Dorsolateral prefrontal cortex (tissue), 122 donors: ENCODE measurements at places on chromosomes 13 and 19.
A peak's percentile ranks its signal among the peaks of the same experiment; 100 is the strongest.

- no peak for DNase-seq
Observed at GRCh38 chr13:35470671-35471661, 5.5 kb downstream of the MAB21L1 start.

GRCh38 chr13:51122868-51123566 is 11.9 kb upstream of the C13orf42 start:
- DNase-seq: no peak

GRCh38 chr19:10907925-10908324 is 20.5 kb downstream of the YIPF2 start:
- DNase-seq: no peak

DNA sequence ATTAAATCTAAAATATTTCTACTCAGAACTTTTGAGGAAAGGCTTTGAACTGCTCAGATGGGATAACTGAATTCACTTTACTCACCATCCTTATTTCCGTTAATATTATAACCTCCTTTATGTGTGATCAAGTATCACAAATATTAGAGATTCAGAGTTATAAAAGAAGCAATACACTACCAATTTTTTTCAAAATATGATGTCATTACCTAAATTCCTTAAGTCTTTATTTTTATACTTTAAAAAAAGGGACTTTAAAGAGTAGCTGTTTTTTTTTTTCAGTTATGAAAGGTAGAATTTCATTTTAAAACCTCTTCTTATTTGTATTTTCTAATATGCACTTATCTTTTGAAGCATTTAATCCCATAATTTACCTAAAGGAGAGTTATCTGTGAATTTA is 239.5 kb downstream of the DIAPH3 start:
- DNase-seq: no peak

- DNase-seq: no peak
Observed at GRCh38 chr13:83622422-83622784, 259.9 kb downstream of the SLITRK1 start.

DNA sequence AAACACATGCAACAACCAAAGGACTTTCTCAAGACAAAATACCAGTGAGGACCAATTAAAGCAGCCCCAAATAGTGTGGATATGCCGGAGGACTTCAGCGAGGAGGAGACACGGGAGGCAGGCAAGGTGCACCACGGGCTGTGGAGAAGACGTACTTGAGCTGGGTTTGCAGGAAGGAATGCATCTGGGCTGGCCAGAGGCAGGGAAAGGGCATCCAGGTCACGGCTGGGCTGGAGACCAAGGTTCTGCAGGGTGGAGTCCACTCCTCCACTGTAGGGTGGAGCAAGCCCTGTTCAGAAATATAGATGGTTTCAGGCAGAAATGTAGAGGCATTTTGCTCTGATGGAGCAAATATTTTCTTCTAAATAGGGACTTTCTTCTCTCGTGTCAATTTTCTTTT is 36.6 kb upstream of the MEDAG start:
- DNase-seq: no peak

DNA sequence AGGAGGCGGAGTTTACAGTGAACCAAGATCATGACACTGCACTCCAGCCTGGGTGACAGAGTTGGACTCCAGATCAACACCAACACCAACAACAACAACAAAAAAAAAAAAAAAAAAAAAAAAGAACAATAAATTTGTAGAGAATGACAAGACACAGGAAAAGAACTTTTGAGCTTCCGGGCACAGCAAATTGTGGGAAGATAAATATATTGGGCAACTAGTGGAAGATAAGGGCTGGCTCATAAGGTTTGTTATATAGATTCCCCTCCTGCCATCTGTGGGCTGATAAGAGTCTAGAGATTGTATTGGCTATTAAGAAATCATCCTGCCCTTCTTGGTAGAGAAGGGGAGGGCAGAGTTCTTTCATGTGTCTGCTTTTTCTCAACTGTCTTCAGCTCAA is 33.1 kb upstream of the CYP2S1 start:
- DNase-seq: no peak

- DNase-seq: no peak
Observed at GRCh38 chr13:31913459-31913858, 118.1 kb upstream of the FRY start.

GRCh38 chr19:55495646-55496349 is 7.6 kb downstream of the SSC5D start:
- DNase-seq: no peak

GRCh38 chr19:10835754-10836478 is at the start of gene TMED1:
Gene TMED1 (minus strand): TSS chr19:10836212. CDS start chr19:10836191, 21 bp downstream.
- peak; percentile 96 for DNase-seq

GRCh38 chr13:92074658-92075057 is 676.2 kb downstream of the GPC5 start:
- no peak for DNase-seq

DNA sequence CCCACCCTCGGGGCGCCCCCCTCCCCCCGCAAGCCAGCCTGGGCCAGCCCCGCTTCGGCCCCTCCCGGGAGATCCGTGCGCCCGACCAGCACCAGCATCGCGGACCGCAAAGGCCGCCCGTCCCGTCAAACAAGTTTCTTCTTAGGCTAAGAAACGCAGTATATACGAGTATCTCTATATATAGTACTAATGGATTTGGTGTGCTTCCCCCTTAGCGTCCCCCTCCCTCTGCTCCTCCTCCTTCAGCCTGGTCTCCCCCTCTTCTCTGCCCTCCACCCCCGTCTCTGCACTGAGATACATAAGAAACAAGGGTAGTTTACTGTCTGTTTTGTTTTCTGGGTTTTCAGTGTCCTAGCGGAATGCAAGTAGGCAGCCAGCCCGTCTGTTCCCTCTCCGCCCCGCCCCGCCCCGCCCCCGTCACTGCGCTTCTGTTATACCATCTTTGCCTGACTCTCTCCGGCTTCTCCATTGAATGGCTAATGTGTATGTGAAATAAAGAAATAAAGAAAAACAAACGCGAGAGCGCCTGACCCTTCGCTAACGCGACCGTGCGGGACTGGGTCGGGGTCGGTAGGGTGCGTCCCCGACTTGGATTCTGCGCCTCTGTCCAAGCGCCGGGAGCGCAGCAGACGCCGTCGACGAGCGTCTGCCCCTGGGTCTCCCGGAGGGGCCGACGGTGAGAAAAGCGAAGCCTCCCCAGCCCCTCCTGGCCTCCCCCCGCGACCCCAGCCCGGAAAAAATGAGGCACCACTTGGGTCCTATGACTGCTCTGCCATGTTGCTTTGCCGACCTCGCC is 4.2 kb downstream of the LYL1 start:
- no peak for DNase-seq

DNA sequence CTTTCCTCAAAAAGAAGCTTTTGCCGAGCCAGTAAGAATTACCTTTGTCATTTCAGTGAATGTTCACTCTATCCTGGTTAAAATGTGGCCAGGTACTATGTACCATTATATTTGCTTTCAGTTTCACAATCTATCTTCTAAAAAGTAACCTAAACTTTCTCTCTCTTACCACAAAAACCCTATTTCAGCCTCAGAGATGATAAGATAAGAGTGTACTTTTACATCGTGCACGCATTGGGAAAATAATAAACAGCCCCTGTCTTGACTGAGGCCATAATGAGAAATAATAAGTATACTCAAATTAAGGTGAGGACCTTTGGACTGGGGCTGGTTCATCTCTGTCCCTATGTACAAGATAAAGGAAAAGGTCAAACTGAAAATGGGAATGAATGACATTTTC is 77.7 kb downstream of the ZNF726 start:
- no peak for DNase-seq

GRCh38 chr13:98467263-98467985 is 109.5 kb downstream of the STK24 start:
- no peak for DNase-seq

GRCh38 chr19:35582760-35583159 is 3.2 kb upstream of the PMIS2 start:
- no peak for DNase-seq

- no peak for DNase-seq
Observed at GRCh38 chr19:5692723-5693194, 2.7 kb downstream of the RPL36 start.

GRCh38 chr13:71456136-71456535 is 410.9 kb downstream of the DACH1 start:
- DNase-seq: no peak

DNA sequence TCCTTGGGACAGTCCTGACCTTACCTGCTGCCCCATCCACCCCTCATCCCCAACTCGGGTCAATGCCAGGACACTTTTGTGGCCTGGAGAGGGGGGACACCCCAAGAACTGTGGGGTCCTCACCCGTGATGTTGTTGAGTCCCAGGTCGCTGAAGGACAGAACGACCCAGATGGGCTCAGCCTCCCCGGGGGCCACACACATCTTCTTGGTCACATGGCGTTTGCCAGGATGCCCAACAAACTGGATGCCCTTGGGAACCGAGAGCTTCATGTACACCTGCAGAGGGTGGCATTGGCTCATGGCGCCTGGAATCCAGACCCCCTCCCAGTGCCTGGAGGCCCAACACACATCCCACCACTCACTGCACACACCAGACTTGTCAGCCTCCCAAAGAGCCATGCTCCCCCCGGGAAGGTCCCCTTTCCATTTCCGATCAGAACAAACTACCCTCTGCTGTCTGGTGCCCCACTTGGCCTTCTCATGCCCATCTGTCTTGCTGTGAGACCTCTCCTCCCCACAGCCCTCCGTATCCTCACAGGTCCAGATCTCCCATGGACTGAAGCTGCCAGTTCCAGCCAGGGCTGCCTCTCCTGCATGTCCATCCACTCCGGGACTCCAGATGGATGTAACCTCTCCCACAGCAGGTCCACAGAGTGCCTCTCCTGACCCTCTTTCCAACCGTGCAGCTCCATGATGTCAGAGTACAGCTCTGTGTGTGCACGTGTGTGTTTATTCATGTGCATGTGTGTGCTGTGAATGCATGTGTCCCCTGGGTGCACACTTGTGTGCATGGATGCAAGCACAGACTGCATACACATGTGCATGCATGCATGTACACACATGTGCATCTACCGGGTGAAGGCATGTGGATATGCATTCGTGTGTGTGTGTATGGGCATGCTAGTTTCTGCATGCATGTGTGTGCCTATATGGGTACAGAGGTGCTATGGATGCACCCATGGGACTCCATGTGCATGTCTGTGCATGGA is 58.4 kb downstream of the F2RL3 start:
- DNase-seq: no peak

DNA sequence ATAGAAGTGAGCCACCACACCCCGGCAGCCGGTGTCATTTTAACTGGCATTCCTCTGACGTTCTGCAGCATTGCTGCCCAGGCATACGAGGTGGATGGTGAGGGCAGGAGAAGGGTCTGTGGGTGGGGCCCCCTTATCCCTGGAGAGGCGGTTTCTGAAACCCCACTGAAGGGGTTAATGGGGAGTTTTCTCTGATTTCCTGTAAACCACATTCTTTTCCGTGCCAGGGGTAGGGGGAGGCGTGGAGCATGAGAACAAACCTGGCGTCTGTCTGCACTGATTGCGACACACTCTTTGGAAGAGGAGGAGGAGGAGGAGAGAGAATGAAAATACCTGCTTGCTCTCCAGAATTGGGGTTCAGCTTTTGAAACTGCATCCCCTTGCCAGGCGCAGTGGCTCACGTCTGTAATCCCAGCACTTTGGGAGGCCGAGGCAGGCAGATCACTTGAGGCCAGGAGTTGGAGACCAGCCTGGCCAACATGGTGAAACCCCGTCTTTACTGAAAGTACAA is 2.7 kb upstream of the C3 start:
- no peak for DNase-seq

DNA sequence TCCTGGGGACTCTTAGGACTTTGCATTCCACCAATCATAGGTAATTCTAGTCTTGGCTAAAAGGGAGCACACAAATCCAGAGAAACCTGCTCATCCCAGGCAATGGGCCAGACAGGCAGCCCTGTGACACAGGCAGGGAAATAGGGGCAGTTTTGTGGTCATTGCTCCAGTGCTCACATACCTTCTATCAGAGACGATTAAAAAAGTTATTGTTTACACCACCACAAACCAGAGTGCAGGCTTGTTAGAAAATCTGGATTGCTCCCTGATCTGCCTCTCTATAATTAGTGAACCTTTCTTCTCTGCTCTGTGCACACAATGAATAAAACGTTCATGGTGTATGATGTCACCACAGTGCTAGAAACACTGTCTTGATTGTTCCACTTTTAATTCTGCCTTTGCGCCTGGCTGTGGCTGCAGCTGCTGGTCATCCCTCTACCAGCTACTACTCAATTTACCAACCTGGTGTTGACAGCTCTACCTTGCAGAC is 121.6 kb upstream of the SPATA13 start:
- no peak for DNase-seq

GRCh38 chr19:558770-559439 is 13.5 kb upstream of the BSG start:
- DNase-seq: no peak

DNA sequence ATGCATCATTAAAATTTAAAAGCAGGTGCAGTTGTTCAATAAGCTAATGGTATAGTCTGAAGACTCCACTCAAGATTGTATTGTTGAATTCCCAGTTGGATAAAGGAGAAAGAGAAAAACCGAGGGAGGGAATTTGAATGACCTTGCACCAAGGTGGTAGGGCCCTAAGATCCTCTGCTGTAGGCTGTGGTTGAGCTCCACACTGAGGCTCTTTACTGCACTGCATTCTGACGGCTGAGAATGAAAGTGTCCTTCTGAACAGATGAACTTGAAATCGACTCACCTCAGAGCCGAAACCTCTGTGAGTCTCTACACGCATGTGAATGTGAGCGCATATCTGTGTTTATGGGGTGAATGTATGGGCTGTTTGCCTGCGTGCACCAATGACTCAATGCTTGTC is 388.9 kb upstream of the DACH1 start:
- DNase-seq: no peak

GRCh38 chr19:7992575-7992974 is 12.9 kb downstream of the ELAVL1 start:
- no peak for DNase-seq

DNA sequence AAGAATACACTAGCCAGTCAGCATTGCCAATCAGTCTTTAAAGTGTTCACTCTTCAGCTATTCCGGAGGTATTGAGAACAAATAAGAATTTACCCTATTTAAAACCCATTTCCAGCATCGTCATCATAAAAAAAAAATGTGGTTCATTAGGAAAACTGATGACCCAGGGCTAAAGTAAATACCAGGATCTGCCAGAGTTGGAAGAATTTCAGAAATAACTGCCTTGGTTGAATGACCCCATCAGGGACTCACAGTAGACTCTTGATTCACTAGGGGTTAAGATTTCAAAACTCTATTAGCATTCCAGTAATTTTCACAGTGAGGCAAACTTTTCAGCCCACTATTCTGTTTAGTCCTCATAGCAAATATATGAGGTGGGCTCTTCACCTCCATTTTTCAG is 377.0 kb downstream of the ITGBL1 start:
- DNase-seq: no peak

DNA sequence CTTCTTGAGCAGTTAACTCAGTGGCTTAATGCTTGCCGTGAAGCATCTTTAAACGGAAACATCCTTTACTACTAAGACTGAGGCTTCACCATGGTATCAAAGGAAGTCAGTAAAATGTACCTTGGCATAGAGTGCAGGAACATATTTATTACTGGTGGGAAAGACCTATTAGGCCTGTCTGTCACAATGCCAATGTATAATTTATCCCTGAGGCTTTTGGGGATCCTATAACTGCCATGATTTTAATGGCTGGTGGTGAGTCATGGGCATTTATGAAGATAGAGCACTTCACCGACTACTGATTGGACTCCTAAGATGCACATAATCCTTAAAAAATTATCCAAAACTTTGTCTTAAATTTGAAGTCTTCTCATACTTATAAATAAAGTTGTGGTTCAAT is 79.6 kb downstream of the FGF14 start:
- DNase-seq: no peak
